ENCODE measurements at places on chromosomes 3 and 15. TPM values are rescaled to one million over a fixed set of nuclear protein-coding genes. Genes with fewer than 3 reads are reported as not detected.

- no peak for DNase-seq
- no peak overlapping the region for H3K27ac ChIP-seq
- H3K4me3 ChIP-seq, result no peak overlapping the region
- no peaks in the 10 kb centered on the region for H3K4me1 ChIP-seq
Observed at GRCh38 chr3:40717471-40717870, 192.7 kb downstream of the ZNF621 start.

GRCh38 chr15:51838270-51838669 lies 8.8 kb downstream of the TMOD3 start:
- no peak for DNase-seq
- H3K27ac ChIP-seq, result no peak overlapping the region
- H3K4me3 ChIP-seq, result no peak overlapping the region
- H3K4me1 ChIP-seq, result no peaks in the 10 kb centered on the region
- no peaks in the 10 kb centered on the region for H3K36me3 ChIP-seq

- no peaks in the 10 kb centered on the region for H3K36me3 ChIP-seq
- no peaks in the 10 kb centered on the region for H3K4me1 ChIP-seq
- H3K4me3 ChIP-seq, result no peak overlapping the region
- no peaks in the 10 kb centered on the region for H3K27me3 ChIP-seq
Observed at GRCh38 chr3:60053526-60054265, 1003.9 kb upstream of the CFAP20DC start.

The CHCHD6 gene
- total RNA-seq, result 12.2 TPM

DNA sequence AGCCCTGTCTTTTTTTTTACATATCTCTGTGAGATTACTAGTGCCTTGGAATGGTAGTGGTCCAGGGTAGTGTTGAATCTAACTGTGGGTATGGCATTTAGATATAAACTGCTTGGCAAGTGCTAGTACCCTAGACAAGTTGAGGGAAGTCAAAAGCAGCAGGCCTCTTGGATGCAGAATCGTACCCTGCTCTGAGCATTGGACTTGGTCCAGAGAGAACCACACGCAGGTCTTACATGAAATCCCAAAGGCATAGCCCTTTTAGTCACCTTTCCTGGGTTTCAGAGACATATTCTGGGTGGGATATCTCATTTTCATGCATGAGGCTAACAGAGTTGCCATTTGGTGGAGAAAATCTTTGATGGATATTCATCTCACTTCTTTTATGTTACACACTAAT lies 641.4 kb downstream of the PDCD6IP start:
- no peaks in the 10 kb centered on the region for H3K27me3 ChIP-seq
- no peak for DNase-seq
- no peak overlapping the region for H3K4me3 ChIP-seq

DNA sequence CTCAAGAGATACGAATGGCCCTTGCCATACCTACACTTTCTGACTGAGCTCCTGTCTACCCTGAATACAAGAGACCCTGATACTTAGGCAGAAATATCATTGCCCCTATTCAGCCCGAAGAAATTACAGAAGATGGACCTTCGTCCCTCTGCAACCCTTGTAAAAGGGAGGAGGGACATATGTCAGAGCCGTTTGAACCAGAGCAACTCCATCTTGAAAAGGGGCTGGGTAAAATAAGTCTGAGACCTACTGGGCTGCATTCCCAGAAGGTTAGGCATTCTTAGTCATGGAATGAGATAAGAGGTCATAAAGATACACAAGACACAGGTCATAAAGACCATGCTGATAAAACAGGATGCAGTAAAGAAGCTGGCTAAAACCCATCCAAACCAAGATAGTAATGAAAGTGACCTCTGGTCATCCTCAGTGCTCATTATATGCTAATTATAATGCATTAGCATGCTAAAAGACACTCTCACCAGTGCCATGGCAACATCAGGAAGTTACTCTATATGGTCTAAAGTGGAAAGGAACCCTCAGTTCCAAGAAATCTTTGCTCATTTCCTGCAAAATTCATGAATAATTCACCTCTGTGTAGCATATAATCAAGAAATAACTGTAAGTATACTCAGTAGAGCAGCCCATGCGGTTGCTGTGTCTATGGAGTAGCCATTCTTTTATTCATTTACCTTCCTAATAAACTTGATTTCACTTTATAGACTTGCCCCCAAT lies 49.7 kb upstream of the GPD1L start:
- no peaks in the 10 kb centered on the region for H3K27me3 ChIP-seq
- no peak for DNase-seq
- no peaks in the 10 kb centered on the region for H3K36me3 ChIP-seq
- no peak overlapping the region for H3K27ac ChIP-seq
- H3K4me3 ChIP-seq, result no peak overlapping the region

- H3K36me3 ChIP-seq, result no peaks in the 10 kb centered on the region
- H3K4me1 ChIP-seq, result no peaks in the 10 kb centered on the region
Observed at GRCh38 chr3:191170097-191170496, 28.9 kb upstream of the OSTN start.
